ENCODE measurements at places on chromosomes 6 and 20.

DNA sequence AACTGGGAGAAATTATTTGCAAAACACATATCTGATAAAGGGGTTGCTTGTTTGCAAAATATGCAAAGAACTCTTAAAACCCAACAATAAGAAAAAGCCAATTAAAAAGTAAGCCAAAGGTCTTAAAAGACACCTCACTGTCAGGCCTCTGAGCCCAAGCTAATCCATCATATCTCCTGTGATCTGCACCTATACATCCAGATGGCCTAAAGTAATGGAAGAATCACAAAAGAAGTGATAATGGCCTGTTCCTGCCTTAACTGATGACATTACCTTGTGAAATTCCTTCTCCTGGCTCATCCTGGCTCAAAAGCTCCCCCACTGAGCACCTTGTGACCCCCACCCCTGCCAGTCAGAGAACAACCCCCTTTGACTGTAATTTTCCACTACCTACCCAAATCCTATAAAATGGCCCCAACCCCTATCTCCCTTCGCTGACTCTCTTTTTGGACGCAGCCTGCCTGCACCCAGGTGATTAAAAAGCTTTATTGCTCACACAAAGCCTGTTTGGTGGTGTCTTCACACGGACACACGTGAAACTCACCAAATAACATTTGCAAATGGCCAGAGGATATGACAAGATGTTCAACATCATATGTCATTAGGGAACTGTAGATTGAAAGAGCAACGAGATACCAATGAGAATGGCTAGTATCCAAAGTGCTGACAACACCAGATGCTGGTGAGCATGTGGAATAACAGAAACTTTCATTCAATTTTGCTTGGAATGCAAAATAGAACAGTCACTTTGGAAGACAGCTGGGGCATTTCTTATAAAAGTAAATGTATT is 565.0 kb upstream of the ADGRB3 start:
- no peak for DNase-seq

DNA sequence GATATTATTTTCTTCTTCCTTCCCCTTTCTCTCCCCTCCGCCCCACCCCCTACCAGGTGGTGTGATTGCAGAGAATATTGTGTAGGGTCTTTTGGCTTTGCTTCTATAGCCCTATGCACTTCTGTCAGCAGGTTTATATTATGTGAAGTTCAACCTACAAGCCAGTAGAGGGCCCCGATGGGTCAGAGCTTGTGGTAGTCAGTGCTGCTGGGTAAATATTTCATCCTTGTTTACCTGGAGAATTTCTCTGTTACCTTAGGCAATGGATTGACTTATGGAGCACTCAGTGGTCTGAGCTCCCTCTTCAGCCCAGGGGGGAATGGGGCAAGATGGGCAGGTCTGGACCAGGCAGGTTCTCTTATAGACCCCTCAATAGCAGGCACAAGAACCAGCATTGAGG is 720.9 kb downstream of the GRIK2 start:
- DNase-seq, result no peak

GRCh38 chr6:122839472-122839871 is 50.4 kb downstream of the SMPDL3A start:
- DNase-seq, result peak; percentile 5

DNA sequence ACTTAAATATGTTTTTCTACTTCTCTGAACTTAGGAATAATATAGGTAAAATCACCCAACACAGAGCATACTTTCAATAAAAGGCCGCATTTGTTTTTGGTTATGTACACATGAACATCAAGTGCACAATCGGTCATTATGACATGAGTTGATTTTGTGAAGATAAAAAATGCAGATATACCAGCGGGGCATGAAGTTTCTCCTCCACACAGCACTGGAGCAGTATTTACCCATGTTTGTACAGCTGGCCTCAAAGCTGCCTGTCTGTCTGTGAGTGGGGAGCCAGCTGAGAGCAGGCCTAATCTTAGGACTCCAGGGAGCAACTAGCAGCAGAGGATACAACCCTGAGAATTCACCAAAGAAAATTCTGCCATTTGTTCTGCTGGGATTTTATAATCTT is 206.5 kb downstream of the TPBG start:
- no peak for DNase-seq

GRCh38 chr6:39228992-39229767 is at the start of gene KCNK5:
TSS of gene KCNK5 (minus strand) at chr6:39229475. CDS start at chr6:39229111, 364 bp downstream.
- peak; percentile 75 for DNase-seq

- DNase-seq, result no peak
Observed at GRCh38 chr6:89081129-89081422, 525 bp downstream of the PNRC1 start.

GRCh38 chr6:30800871-30801270 is 56.5 kb upstream of the IER3 start:
- no peak for DNase-seq

- DNase-seq, result no peak
Observed at GRCh38 chr6:20681243-20681684, 147.0 kb downstream of the CDKAL1 start.
